ENCODE measurements at places on chromosomes 5 and 9.
A peak's percentile ranks its signal among the peaks of the same experiment; 100 is the strongest.

GRCh38 chr5:74647096-74647495, 6.6 kb upstream of the ENC1 start:
- no peak for DNase-seq

GRCh38 chr9:136899196-136899595, 12.9 kb downstream of the TRAF2 start:
- no peak for DNase-seq

- no peak for DNase-seq
These were observed 257.5 kb downstream of the PARP8 start for GRCh38 chr5:50923768-50924494.

DNA sequence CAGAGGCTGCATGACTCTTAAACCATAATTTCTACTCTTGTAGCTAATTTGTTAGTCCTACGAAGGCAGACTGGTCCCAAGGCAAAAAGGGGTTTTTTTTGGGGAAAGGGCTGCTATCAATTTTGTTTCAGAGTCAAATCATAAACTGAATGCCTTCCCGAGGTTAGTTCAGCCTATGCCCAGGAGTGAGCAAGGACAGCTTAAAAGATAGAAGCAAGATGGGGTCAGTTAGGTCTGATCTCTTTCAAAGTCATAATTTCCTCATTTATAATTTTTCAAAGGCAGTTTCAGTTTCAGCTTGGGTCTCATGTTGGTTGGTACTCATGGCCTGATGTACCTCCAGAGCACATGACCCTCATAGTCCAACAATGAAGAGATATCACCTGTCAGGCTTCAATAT, 7.9 kb upstream of the RXFP3 start:
- DNase-seq: no peak

DNA sequence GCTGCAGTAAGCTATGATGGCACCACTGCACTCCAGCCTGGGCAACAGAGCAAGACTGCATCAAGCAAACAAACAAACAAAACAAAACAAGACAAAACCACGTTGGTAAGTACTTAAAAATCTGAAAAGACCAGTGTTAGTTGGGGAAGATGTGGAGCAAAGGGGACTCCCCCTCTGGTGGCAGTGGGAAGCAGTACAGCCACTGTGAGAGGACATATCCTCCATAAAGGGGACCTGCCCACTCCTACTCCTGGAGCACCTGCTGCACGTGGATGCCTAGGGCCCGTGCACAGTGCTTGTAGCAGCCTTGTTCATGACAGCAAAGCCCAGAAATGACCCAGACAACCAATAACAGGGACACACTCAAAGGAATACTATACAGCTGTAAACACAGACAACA, 17.0 kb upstream of the IPPK start:
- no peak for DNase-seq

DNA sequence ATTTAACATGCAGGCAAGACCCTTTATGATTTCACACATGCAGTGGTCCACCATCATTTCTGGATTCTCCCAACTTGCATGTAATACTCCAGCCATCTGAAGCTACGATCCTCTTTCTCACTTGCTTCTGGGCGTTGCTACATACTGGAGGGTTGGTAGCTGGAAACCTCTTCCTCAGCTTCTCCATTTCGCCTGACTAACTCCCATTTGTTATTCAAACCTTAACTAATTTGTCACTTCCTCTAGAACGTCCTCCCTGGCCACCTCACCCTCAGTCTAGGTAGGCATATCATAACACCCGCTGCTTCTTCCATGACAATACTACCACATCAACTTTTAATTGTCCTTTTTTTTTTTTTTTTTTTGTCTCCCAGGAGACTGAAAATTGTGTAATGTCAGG, 72.6 kb upstream of the EQTN start:
- no peak for DNase-seq

- no peak for DNase-seq
These were observed at the start of gene CCL28 for GRCh38 chr5:43412156-43412555. TSS of gene CCL28 (minus strand) at chr5:43412391. CDS start at chr5:43412316, 75 bp downstream.

- DNase-seq: no peak
These were observed 352.2 kb downstream of the PLK2 start for GRCh38 chr5:58107704-58108103.

GRCh38 chr9:24464319-24464951, 81.3 kb downstream of the IZUMO3 start:
- DNase-seq: no peak

DNA sequence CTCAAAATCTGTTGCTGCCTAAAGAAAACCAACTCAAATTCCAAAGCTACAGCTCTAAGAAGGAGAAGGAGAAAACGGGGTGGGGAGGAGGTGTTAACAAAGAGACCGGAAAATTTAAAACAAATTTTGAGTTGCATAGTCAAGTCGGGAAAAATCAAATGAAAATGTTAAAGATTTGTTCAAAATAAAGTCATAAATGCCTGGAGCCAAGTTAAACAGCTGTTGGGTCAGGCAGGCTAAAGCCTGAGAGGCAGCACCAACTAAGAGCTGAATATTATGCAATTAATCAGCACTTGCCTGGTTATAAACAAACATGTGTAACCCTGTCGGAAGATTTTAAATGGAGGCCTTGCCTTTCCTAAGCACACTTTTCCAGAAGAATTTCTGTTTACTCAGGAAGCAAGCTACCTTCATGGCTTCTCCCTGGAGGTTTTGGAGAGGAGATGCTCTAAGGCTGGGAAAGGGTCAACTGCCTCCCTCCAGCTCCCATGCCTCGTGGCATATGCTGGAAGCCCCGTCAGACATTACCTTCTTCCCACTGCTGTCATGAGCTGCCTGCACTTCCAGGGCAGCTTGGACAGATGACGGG, 270.5 kb downstream of the DMRT2 start:
- no peak for DNase-seq

DNA sequence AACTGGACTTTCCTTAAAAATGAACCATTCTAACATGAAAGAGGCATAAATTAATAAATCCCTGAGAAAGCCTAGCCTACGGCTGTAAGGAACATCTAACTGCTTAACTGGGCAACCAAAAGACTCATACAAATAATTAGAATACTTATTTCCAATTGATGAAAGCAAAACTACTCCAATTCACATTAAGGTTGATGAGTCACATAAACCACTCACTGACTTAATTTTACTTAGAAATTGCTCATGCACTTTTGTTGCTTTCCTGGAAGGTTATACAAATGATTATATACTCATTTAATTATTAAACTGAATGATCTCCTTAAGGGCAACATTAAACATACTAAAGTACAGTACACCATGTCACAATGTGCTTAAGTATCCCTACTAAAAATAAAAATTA, 101.9 kb downstream of the NFIB start:
- DNase-seq: no peak

- no peak for DNase-seq
These were observed 142.9 kb downstream of the NFIB start for GRCh38 chr9:14170973-14171596.

GRCh38 chr9:33022755-33023154, 2.3 kb upstream of the DNAJA1 start:
- no peak for DNase-seq

DNA sequence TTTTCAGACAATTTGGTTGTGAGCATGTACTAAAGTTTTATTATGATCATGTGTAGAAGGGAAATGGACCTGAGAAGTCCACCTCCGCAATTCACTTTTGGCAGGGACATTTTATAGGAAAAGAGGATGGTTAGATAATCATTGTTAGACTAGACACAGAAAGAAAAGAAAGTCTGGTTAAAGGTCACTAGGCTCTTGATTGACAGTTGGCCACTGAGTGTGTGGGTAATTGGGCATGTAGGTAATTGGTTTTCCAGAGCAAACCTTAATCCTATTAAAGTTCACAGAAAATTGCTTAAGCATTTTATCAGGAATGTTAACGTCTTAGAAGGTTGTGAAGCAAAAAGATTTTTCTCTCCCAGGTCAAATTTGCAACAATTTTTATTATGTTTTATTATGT, 158.5 kb upstream of the CLINT1 start:
- DNase-seq: no peak

DNA sequence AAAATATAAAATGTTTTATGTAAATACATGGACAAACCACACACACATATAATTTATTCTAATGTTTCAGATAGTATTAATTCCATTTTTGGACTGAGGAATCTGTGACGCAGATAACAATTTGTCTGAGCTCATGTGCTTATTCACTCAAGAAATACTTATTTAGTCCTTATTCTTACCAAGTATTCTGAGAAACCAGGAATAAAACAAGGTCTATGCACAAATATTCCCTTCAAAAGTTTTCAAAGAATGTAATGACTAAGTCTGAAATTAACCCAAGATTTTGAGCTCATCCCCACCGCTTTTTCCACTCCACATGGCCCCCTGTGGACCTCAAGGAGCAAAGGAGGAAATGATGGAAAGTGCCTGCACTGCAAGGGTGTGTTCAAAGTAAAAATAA, 1022.3 kb downstream of the EFNA5 start:
- DNase-seq: no peak

- no peak for DNase-seq
These were observed 995 bp upstream of the SLC23A1 start for GRCh38 chr5:139383993-139384590.

DNA sequence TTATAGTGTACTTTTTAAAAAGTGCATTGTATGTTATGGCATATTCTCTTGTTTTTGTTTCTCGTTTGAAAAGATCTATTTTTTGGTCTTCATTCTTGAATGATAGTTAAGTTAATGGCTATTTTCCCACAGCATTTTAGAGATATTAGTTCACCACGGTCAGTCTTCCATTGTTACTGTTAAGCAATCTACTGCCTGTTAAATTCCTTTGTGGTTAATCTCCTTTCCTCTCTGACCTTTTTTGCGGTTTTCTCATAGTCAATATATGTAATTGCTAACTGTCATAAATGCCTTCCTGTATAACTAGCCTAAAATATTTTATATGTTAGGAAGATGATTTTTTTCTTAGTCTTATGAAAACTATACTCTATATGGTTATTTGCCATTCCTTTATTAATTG, 250.8 kb upstream of the FBXL7 start:
- DNase-seq: peak; percentile 68

DNA sequence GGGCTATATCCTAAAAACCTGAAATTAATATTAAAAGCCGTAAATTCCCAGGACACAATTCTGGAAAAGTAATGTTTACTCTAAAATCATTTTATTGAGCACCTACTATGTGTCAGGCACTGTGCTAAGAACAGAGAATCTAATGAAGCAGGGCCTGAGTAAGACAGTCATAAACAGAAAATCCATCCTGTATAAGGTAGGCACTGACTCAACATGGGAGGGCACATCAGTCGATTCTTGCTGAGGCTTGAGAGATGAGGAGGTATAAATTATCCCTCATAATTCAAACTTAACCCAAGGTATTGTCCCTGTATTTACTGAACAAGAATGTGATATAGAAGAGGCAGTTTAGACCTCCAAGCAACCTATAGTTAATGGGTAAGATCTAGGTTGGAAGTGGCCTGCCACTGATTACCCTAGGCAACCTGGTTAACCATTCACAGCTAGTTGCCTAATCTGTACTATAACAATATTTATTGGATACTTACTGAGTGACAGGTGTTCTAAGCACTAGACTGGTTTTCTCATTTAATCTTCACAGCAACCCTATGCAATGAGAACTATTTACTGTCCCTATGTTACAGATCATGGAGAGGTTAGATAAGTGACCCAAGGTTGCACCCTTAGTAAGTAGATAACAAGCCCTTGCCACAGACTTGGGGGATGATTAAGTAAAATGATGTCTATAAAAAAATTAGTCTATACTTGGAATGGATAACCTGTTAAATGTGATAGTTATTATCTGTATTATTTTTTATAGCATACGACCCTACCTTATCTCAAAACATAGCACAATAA, 317.7 kb downstream of the PDE4D start:
- DNase-seq: no peak

DNA sequence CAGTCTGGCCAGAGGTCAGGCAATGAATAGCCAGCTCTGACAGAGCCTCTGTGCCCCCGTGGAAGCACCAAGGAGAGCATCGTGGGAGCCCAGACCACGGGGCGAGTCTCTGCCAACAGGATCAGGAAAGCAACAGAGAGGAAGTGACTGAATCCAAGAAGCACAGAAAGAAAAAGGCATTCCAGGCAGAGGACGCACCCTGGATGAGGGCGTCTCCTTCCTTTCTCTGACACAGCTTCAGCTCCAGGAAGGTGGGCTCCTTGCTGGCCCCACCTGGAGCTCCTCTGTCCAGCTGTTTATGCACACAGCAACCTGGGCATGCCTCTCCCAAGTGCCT, 16.6 kb downstream of the HK3 start:
- DNase-seq: no peak
